Fibroblast of lung (primary cell): ENCODE measurements at places on chromosomes 11 and 22. TPM values are rescaled to one million over a fixed set of nuclear protein-coding genes. Genes with fewer than 3 reads are reported as not detected.

The EMID1 gene
- total RNA-seq: 0.50 and 2.8 TPM in 2 replicates

DNA sequence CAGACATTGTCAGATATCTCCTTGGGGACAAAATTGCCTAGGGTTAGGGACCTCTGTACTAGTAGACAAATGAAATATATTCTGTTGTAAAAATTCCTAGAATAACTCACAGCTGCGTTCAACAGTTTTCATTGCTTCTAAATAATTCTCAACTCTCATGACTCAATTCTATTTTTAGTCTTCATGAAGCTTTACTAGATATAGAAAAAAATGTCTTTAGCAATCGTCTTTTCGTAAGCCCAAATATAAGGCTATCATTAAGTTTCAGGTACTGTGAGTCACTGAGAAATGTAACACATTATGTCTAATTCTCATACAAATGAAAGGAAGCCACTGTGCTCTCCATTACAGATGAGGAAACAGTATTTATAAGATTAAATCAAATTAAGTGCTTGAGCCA, 6.4 kb downstream of the MMP12 start:
- no peaks in the 10 kb centered on the region for H3K36me3 ChIP-seq
- no peaks in the 10 kb centered on the region for H3K27me3 ChIP-seq
- H3K27ac ChIP-seq: no peak overlapping the region
- H3K4me1 ChIP-seq: peaks cover 5% of the 10 kb centered on the region
- DNase-seq: no peak
- no peak overlapping the region for H3K4me3 ChIP-seq

The DDT gene
- total RNA-seq: 72.4 and 111 TPM in 2 replicates

DNA sequence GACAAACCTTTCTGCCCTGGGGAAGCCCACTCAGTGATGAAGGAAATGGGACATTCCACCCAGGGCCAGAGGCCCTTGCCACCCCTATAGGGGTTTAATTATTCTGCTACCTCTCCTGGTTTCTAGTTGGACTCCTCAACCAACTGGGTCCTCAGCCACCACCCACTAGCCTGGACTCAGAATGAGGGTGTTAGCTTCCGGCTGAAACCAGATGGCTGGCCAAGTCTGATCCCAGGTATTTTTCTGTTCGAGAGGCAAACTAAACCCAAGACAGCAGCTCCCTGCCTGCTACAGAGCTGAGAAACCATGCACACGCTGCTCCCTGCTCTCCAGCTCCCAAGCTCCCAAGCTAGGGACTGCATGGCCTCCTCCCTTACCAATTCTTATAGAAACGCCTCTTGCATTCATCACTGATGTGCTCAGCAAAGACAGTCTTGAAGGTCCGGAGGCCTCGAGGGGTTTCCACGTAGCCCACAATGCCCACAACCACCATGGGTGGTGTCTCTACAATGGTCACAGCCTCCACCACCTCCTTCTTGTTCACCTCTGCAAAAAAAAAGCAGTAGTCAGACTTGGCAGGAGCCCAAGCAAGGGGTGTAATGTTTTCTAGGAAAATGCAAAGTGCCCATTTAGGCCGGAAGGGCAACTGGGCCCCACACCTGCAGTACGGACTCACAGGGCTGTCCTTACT, 2.2 kb downstream of the RPL3 start:
- H3K27ac ChIP-seq: peak overlapping the region; percentile 90
- H3K4me3 ChIP-seq: peak overlapping the region; percentile 70
- peak; percentile 14 for DNase-seq
- peaks cover 47% of the 10 kb centered on the region for H3K36me3 ChIP-seq
- H3K27me3 ChIP-seq: no peaks in the 10 kb centered on the region

DNA sequence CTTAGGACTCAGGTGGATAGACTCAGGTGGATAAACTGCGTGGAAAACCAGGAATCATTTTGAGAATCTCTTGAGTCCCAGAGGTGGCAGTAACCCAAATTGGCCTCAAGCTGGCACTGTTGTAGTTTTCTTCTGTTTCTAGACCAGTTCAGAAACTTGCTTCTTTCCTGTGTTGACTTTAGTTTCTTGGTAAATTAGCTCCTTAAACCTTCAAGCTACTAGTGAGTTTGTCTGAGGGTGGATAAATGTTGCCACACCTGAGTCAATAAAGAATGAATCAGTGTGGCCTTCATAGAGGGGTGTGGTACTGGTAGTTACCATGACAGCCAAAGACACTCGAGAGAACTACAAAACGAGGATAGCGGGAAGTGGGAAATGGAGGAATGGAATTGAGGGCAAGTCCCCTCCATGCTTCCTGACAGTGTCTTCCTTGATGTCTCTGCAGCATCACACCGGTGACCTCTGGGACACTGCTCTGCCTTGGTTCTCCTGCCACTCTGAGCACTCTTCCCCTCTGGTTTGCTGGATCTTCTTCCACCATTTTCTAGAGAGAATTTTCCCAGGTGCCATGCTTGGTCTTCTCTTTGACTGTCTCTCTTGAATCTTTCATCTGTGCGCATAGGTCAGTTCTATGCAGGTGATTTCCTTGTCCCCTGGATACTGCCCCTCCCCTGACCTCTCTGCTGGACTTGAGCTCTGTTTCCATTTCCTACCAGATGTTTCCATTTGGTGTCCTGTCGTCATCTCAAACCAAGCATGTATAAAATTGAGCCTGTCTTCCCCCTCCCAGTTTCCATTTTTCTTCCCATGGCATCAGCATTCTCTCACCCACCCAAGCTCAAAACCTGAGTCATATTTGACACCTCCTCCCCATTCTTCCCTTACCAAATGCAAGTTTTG, 7.2 kb downstream of the POLD4 start:
- no peaks in the 10 kb centered on the region for H3K27me3 ChIP-seq
- no peak overlapping the region for H3K27ac ChIP-seq
- H3K4me3 ChIP-seq: no peak overlapping the region
- H3K4me1 ChIP-seq: peaks cover 6% of the 10 kb centered on the region
- DNase-seq: peak; percentile 66

DNA sequence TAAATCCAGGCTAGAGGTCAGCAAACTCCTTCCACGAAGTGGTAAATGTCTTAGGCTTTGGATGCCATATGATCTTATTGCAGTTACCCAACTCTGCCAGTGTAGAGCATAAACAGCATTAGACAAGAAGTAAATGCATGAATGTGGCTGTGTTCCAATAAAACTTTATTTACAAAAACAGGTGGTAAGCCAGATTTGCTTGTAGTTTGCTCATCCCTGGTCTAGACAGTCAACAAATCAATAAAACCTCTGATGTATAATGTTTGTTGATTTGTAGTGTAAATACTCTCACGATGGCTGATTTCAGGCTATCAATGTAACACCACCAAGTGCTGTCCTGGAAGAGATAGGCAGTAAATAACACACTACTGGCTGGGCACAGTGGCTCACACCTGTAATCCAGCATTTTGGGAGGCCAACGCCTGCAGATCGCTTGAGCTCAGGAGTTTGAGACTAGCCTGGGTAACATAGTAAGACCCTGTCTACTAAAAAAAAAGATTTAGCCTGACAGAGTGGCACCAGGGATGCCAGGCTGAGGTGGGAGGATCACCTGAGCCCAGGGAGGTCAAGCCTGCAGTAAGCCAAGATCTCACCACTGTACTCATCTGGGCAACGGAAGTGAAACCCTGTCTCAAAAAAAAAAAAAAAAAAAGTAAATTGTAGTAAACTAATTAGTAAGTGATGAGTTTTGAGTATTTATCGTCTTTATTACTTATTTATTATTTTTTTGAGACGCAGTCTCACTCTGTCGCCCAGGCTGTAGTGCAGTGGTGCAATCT, 6.9 kb upstream of the CATSPER1 start:
- no peak overlapping the region for H3K4me3 ChIP-seq
- no peaks in the 10 kb centered on the region for H3K27me3 ChIP-seq
- H3K36me3 ChIP-seq: no peaks in the 10 kb centered on the region
- no peaks in the 10 kb centered on the region for H3K4me1 ChIP-seq
- no peak for DNase-seq
- H3K27ac ChIP-seq: no peak overlapping the region

GRCh38 chr22:30262112-30262511, 4.5 kb downstream of the OSM start:
- no peaks in the 10 kb centered on the region for H3K36me3 ChIP-seq
- no peak overlapping the region for H3K4me3 ChIP-seq
- no peak overlapping the region for H3K27ac ChIP-seq
- no peaks in the 10 kb centered on the region for H3K27me3 ChIP-seq
- no peaks in the 10 kb centered on the region for H3K4me1 ChIP-seq

- no peak overlapping the region for H3K27ac ChIP-seq
- peaks cover 4% of the 10 kb centered on the region for H3K4me1 ChIP-seq
- no peak overlapping the region for H3K4me3 ChIP-seq
- no peaks in the 10 kb centered on the region for H3K36me3 ChIP-seq
Observed at GRCh38 chr11:119626197-119626841, 102.7 kb downstream of the NECTIN1 start.

- H3K36me3 ChIP-seq: no peaks in the 10 kb centered on the region
- H3K4me3 ChIP-seq: no peak overlapping the region
- H3K27me3 ChIP-seq: no peaks in the 10 kb centered on the region
- no peaks in the 10 kb centered on the region for H3K4me1 ChIP-seq
- no peak overlapping the region for H3K27ac ChIP-seq
Observed at GRCh38 chr11:69436041-69436982, 45.2 kb upstream of the LINC01488 start.

GRCh38 chr11:125376117-125376516, 119.9 kb downstream of the FEZ1 start:
- peaks cover 7% of the 10 kb centered on the region for H3K27me3 ChIP-seq
- H3K36me3 ChIP-seq: no peaks in the 10 kb centered on the region
- H3K4me3 ChIP-seq: no peak overlapping the region
- peaks cover 9% of the 10 kb centered on the region for H3K4me1 ChIP-seq

The UBQLN3 gene
- 0.17 TPM in 1 of 2 replicates, not detected in the other for total RNA-seq

DNA sequence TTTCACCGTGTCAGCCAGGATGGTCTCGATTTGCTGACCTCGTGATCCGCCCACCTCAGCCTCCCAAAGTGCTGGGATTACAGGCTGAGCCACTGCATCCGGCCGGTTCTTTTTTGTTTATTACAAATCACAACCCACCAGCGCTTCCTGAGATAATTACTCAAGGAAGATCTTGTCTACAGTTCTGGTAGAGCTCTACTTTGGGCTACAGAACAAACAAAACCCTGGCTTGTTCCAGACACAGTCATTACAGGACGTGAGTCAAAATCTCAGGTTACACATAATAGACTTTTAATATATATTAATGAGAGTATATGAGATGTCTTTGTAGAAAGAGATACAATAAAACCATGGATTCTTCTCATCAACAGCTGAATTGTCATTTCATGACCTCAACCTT, 42.8 kb upstream of the NUP50 start:
- peaks cover 4% of the 10 kb centered on the region for H3K4me1 ChIP-seq
- no peak for DNase-seq
- no peaks in the 10 kb centered on the region for H3K27me3 ChIP-seq
- H3K36me3 ChIP-seq: no peaks in the 10 kb centered on the region
- no peak overlapping the region for H3K4me3 ChIP-seq
- H3K27ac ChIP-seq: no peak overlapping the region

GRCh38 chr11:118521892-118522311, 5.4 kb upstream of the TTC36 start:
- no peak overlapping the region for H3K4me3 ChIP-seq
- no peak for DNase-seq
- H3K4me1 ChIP-seq: no peaks in the 10 kb centered on the region
- H3K36me3 ChIP-seq: peaks cover 15% of the 10 kb centered on the region
